CD8-positive, alpha-beta memory T cell (primary cell): ENCODE measurements at places on chromosomes 5 and 9. TPM values are rescaled to one million over a fixed set of nuclear protein-coding genes. Genes with fewer than 3 reads are reported as not detected.

DNA sequence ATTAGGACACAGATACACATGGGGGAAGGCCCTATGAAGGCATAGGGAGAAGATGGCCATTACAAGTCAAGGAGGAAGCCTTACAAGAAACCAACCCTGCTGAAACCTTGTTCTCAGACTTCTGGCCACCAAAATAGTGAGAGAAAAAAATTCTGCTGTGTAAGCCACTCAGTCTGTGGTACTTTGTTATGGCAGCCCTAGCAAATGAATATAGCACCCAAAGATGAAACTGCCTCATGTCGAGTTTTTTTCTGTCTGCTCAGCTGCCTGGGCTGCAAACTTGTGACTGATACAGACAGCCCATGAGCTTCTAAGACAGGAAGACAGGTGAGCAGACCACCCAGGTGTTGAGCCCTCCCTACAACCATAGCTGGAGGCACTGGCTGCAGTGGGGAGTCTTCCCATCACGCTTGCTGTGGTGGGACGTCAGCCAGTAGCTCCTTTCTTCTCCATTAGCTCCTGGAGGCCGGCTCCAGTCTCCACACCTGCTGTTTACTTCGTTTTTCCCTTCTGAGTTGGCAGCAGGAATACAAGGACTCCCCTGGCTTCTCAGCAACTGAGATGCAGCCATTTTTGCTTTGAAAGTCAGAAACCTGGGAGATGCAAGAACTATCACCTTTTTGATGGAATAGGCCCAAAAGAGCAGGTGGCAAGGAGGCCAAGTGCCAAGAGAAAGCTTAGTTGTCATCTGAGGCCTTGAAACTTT, 164.9 kb downstream of the SEMA6A start:
- H3K36me3 ChIP-seq: no peaks in the 10 kb centered on the region
- H3K4me1 ChIP-seq: no peaks in the 10 kb centered on the region
- no peaks in the 10 kb centered on the region for H3K27me3 ChIP-seq
- no peak for DNase-seq
- no peak overlapping the region for H3K27ac ChIP-seq

DNA sequence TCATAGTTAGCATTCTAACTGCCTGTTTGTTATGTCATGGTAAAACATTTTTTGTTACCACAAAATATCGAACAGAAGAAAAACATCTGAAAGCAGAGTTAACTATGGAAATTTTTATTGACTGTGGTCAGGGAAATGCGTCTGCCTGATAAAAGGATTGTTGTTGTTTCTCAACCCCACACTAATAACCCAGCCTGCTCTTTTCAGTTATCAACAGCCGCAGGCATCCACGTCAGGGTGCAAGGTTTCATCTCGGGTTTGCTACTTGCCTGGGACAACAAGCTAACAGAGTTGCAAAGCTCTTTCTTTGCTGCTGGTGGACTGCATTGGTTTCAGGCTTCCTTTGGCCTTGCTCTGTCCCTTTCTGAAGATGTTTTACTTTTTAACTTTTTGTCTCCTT, 969.2 kb downstream of the CDH18 start:
- no peak overlapping the region for H3K4me3 ChIP-seq
- H3K27ac ChIP-seq: no peak overlapping the region
- no peaks in the 10 kb centered on the region for H3K27me3 ChIP-seq

GRCh38 chr9:4515958-4516375, 25.7 kb downstream of the SLC1A1 start:
- no peak for DNase-seq
- no peak overlapping the region for H3K27ac ChIP-seq
- H3K4me3 ChIP-seq: no peak overlapping the region
- H3K36me3 ChIP-seq: no peaks in the 10 kb centered on the region
- H3K4me1 ChIP-seq: no peaks in the 10 kb centered on the region

GRCh38 chr9:114813717-114814418, 8.0 kb upstream of the TNFSF15 start:
- no peak for DNase-seq
- H3K27ac ChIP-seq: no peak overlapping the region
- H3K4me1 ChIP-seq: no peaks in the 10 kb centered on the region

DNA sequence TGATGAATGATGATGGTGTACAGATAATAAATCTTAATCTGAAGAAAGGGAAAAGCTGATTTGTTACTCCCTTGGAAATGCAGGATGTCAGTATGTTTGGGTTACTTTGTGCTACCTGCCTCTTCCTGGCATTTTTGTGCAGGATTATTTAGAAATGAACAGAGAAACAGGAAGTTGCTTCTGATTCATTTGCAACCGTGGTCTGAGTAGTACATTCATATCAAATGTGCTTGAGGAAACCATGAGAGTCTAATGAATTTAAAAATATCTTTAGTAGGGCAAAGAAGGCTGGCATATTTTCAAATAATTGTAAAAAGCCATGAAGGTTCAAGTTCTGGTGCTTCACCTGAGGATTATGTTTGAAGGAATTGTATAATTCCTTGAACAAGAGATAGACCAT, 391.6 kb downstream of the TMEM161B start:
- H3K27ac ChIP-seq: no peak overlapping the region
- H3K4me3 ChIP-seq: no peak overlapping the region
- no peaks in the 10 kb centered on the region for H3K27me3 ChIP-seq
- H3K4me1 ChIP-seq: no peaks in the 10 kb centered on the region
- DNase-seq: no peak
- no peaks in the 10 kb centered on the region for H3K36me3 ChIP-seq

GRCh38 chr5:172424111-172424490, 30.2 kb downstream of the SH3PXD2B start:
- H3K36me3 ChIP-seq: no peaks in the 10 kb centered on the region
- no peak overlapping the region for H3K4me3 ChIP-seq
- DNase-seq: no peak
- H3K27me3 ChIP-seq: no peaks in the 10 kb centered on the region

- no peak for DNase-seq
- H3K36me3 ChIP-seq: no peaks in the 10 kb centered on the region
- H3K27ac ChIP-seq: no peak overlapping the region
- no peaks in the 10 kb centered on the region for H3K4me1 ChIP-seq
Measured at GRCh38 chr5:95746722-95747679, 15.9 kb downstream of the RHOBTB3 start.

DNA sequence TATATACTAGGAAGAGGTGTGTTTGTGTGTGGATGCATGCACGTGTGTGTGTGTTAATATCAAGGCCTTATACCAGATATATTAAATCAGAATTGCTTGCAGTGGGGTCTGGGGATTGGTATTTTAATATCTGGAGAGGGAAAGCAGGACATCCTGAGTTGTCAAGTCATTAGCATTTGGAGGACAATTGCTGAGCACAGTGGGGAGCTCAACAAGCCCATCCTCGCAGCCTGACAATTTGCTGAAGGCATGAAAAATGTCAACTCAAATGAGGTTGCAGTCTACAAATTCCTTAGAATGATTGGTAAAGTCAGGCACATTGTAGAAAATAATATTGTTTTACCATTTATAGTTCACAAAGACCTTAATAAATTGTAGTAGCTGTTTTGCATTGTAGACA, 627.4 kb downstream of the LRRC70 start:
- no peak overlapping the region for H3K27ac ChIP-seq
- no peak for DNase-seq
- no peaks in the 10 kb centered on the region for H3K36me3 ChIP-seq
- H3K27me3 ChIP-seq: no peaks in the 10 kb centered on the region

- DNase-seq: no peak
- H3K4me3 ChIP-seq: no peak overlapping the region
- no peak overlapping the region for H3K27ac ChIP-seq
- no peaks in the 10 kb centered on the region for H3K36me3 ChIP-seq
- H3K27me3 ChIP-seq: no peaks in the 10 kb centered on the region
Measured at GRCh38 chr5:156237361-156237760, 89.6 kb upstream of the SGCD start.

GRCh38 chr9:15300218-15300617, 6.8 kb downstream of the TTC39B start:
- no peaks in the 10 kb centered on the region for H3K27me3 ChIP-seq
- no peak overlapping the region for H3K27ac ChIP-seq
- peak overlapping the region; percentile 72 for H3K4me3 ChIP-seq
- no peak for DNase-seq
- H3K36me3 ChIP-seq: no peaks in the 10 kb centered on the region

GRCh38 chr5:95948631-95949030, 13.0 kb downstream of the ELL2 start:
- no peak for DNase-seq
- H3K36me3 ChIP-seq: no peaks in the 10 kb centered on the region
- H3K4me1 ChIP-seq: peaks cover 5% of the 10 kb centered on the region
- no peaks in the 10 kb centered on the region for H3K27me3 ChIP-seq

- H3K4me1 ChIP-seq: no peaks in the 10 kb centered on the region
- no peaks in the 10 kb centered on the region for H3K27me3 ChIP-seq
- H3K27ac ChIP-seq: no peak overlapping the region
- no peak for DNase-seq
- H3K36me3 ChIP-seq: no peaks in the 10 kb centered on the region
- H3K4me3 ChIP-seq: no peak overlapping the region
Measured at GRCh38 chr9:28206280-28206679, 633.0 kb upstream of the C9orf72 start.

DNA sequence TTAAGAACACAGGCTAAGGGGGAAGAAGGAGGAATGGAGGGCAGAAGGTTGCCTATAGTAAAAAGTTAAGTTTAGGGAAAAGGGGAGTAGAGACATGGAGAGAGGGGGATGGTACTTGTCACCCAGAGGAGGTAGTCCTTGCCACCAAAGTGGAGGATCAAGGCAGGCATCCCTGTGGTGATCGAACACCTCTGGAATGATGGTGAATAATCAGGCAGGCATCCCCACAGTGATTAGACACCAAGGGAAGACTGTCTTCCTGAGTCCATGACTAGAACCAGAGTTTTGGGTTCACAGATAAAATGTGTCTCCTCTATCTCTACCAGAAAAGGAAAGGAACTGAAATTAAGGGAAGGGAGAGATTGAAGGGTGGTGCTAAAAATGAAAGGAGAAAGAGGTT, 19.2 kb upstream of the HMGCS1 start:
- H3K36me3 ChIP-seq: no peaks in the 10 kb centered on the region
- no peak overlapping the region for H3K4me3 ChIP-seq
- DNase-seq: no peak
- no peak overlapping the region for H3K27ac ChIP-seq
- H3K4me1 ChIP-seq: no peaks in the 10 kb centered on the region

GRCh38 chr5:150402901-150403342, 9.8 kb downstream of the CD74 start:
- DNase-seq: no peak
- H3K4me1 ChIP-seq: no peaks in the 10 kb centered on the region
- H3K27ac ChIP-seq: no peak overlapping the region
- no peak overlapping the region for H3K4me3 ChIP-seq
- no peaks in the 10 kb centered on the region for H3K27me3 ChIP-seq

GRCh38 chr5:126919566-126919965, 110.8 kb downstream of the MARCHF3 start:
- no peaks in the 10 kb centered on the region for H3K36me3 ChIP-seq
- H3K27ac ChIP-seq: no peak overlapping the region
- no peaks in the 10 kb centered on the region for H3K27me3 ChIP-seq

DNA sequence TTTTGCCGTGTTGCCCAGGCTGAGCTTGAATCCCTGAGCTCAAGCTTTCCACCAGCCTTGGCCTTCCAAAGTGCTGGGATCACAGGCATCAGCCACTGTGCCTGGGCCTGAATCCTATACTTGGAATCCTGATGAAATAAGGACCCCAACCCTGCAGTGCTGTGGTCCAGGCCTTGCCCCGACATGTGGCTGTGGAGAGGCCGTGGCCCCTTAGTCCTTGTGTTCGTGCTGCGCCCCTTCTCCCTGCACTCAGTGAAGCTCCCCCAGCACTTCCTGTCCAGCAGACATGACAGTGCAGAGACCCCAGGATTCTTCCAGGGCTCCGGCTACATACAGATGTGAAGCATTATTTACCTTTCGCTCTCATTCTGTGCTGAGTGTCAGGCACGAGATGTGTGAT, 52.9 kb downstream of the EHMT1 start:
- no peak overlapping the region for H3K27ac ChIP-seq
- peaks cover 11% of the 10 kb centered on the region for H3K4me1 ChIP-seq
- DNase-seq: no peak
- H3K36me3 ChIP-seq: no peaks in the 10 kb centered on the region
- H3K27me3 ChIP-seq: no peaks in the 10 kb centered on the region

DNA sequence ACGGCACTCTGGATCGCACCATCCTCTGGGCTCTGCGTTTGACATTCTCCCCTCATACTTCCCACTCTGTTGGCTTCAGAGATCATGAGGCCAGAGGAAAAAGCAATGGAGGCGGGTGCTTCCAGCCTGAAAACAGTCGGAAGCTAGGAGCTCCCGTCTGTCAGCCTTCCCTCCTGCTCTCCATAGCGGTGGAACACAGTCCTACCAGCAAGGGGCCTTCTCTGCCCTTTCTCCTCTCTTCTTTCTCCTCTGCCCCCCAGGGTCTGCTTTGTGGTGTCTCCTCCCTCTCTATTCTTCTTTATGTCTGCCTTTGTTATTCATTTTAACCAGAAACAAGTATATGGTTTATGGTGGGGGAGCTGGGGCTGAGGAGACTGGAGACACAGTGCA, 152.5 kb upstream of the NFIB start:
- H3K36me3 ChIP-seq: no peaks in the 10 kb centered on the region
- no peak for DNase-seq
- no peak overlapping the region for H3K27ac ChIP-seq
- no peaks in the 10 kb centered on the region for H3K27me3 ChIP-seq
- H3K4me1 ChIP-seq: no peaks in the 10 kb centered on the region

- H3K4me1 ChIP-seq: no peaks in the 10 kb centered on the region
- no peak for DNase-seq
- H3K27me3 ChIP-seq: no peaks in the 10 kb centered on the region
- no peak overlapping the region for H3K4me3 ChIP-seq
Measured at GRCh38 chr9:136675477-136676296, 11.6 kb downstream of the AGPAT2 start.

- H3K4me3 ChIP-seq: no peak overlapping the region
- H3K4me1 ChIP-seq: peaks cover 34% of the 10 kb centered on the region
- no peaks in the 10 kb centered on the region for H3K27me3 ChIP-seq
- DNase-seq: no peak
- H3K27ac ChIP-seq: no peak overlapping the region
Measured at GRCh38 chr5:66151030-66151429, 6.9 kb downstream of the SREK1 start.

GRCh38 chr5:157555037-157555640, 20.4 kb downstream of the ADAM19 start:
- no peak for DNase-seq
- H3K36me3 ChIP-seq: no peaks in the 10 kb centered on the region
- H3K4me3 ChIP-seq: no peak overlapping the region
- H3K27ac ChIP-seq: no peak overlapping the region

GRCh38 chr9:12640016-12640587, 53.1 kb upstream of the TYRP1 start:
- H3K4me3 ChIP-seq: no peak overlapping the region
- no peaks in the 10 kb centered on the region for H3K36me3 ChIP-seq
- H3K27ac ChIP-seq: no peak overlapping the region
- no peaks in the 10 kb centered on the region for H3K4me1 ChIP-seq

The MCTP1 gene
- 0.92 TPM for polyA plus RNA-seq

The ECM2 gene
- not detected for polyA plus RNA-seq

The UGT3A2 gene
- 1.1 TPM for polyA plus RNA-seq

The CYLC2 gene
- polyA plus RNA-seq: not detected

The ACOT12 gene
- not detected for polyA plus RNA-seq

The ZNF484 gene
- polyA plus RNA-seq: 4.0 TPM

The TUT7 gene
- polyA plus RNA-seq: 26.1 TPM

The FNBP1 gene
- polyA plus RNA-seq: 176 TPM

The RAB14 gene
- 51.0 TPM for polyA plus RNA-seq

The FST gene
- not detected for polyA plus RNA-seq

The C9 gene
- not detected for polyA plus RNA-seq

The BTNL3 gene
- not detected for polyA plus RNA-seq

The BARX1 gene
- polyA plus RNA-seq: not detected

The ARID3C gene
- polyA plus RNA-seq: not detected
